ENCODE measurements at places on chromosomes 5 and 9.
A peak's percentile ranks its signal among the peaks of the same experiment; 100 is the strongest.

GRCh38 chr9:68577774-68578591, 37.3 kb upstream of the TMEM252 start:
- DNase-seq = peak; percentile 55

DNA sequence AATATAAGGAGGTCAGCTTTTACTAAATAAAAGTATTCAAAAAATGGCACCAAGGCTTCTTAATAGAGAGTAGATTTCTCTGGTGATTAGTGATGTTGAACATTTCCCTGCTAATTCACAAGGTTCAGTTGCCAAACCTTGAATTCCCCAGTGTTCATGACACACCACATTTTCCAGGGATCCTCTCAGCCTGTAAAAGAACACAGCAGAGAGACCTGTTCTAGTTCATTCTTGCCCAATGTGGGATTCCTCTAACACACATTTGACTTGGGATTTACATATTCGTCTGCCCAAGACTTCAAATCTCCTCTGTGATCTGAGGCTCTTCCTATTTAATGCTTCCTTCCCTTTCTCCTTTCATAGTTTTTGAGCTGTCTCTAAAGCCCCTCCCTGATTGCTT, 273.2 kb upstream of the CDH9 start:
- no peak for DNase-seq

GRCh38 chr5:1526190-1526631, 2.5 kb upstream of the LPCAT1 start:
- no peak for DNase-seq

DNA sequence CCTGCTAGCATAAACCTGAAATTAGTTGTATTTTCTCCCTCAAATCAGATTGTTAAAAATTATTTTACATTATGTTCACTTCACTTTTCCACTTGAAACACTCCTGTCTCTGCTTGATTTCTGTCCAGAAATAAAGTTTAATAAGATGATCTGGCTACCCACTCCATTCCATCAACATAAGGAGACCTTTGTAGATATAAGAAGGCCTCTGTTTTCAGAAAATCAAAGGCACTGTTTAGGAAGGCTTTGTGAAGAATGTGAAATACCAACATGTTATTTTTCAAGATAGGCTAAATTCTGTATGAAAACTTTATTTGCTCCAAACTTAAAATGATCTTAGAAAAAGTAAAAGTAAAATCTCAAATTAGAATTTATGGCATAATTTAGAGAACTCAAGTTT, 15.1 kb downstream of the RHOBTB3 start:
- DNase-seq = no peak

DNA sequence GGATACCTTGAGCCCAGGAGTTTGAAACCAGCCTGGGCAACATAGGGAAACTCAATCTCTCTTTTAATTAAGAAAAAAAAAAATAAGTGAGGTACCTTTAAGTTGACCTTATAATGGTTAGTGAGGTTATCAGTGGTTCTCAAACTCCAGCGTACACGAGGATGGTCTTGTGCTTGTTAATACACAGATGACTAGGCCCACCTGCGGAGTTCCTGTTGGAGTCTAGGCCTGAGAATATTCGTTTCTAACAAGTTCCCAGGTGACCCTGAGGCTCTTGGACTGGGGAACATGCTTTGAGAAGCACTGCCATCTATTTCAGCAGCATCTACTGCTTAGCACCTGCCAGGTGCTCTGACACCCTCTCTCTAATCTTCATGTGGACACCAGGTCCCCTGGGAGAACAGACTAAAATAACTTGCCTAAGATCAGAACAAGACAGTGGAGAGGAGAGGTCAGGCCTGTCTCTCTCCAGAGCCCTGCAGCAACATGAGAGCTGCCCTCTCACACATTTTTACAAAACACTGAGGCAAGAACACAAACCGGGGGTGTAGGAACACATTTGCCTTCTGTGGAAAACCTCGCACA, 24.6 kb downstream of the TLE1 start:
- no peak for DNase-seq
